ENCODE measurements at places on chromosomes 13 and 19.

GRCh38 chr19:10142701-10143375 is 23.1 kb upstream of the EIF3G start:
- peak; percentile 36 for DNase-seq

GRCh38 chr13:80126389-80127068 is 214.4 kb downstream of the SPRY2 start:
- no peak for DNase-seq

GRCh38 chr13:44252938-44253337 is 120.7 kb upstream of the SERP2 start:
- no peak for DNase-seq

DNA sequence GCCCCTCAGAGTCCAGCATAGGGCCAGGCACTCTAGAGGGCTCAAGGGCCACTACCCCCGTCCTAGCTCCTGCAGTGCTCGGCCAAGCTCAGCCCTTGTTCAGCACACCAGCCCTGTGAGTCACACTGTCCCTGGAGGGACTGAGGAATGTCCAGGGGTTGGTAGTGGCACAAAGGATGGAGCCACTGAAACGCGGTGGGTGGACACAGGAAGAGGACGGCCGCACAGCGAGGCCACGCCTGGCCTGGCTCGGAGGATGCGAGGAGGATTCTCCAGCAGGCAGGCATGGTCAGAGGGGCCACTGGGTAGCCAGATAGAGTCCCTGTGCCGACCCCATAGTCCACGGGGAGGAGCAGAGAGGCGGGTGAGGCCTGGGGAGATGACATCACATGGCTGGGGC is 45.7 kb downstream of the C1QTNF9 start:
- DNase-seq = no peak

- DNase-seq = no peak
Observed at GRCh38 chr13:50585674-50586413, 257.6 kb downstream of the DLEU7 start.

- DNase-seq = no peak
Observed at GRCh38 chr13:109483284-109483683, 303.1 kb downstream of the IRS2 start.

DNA sequence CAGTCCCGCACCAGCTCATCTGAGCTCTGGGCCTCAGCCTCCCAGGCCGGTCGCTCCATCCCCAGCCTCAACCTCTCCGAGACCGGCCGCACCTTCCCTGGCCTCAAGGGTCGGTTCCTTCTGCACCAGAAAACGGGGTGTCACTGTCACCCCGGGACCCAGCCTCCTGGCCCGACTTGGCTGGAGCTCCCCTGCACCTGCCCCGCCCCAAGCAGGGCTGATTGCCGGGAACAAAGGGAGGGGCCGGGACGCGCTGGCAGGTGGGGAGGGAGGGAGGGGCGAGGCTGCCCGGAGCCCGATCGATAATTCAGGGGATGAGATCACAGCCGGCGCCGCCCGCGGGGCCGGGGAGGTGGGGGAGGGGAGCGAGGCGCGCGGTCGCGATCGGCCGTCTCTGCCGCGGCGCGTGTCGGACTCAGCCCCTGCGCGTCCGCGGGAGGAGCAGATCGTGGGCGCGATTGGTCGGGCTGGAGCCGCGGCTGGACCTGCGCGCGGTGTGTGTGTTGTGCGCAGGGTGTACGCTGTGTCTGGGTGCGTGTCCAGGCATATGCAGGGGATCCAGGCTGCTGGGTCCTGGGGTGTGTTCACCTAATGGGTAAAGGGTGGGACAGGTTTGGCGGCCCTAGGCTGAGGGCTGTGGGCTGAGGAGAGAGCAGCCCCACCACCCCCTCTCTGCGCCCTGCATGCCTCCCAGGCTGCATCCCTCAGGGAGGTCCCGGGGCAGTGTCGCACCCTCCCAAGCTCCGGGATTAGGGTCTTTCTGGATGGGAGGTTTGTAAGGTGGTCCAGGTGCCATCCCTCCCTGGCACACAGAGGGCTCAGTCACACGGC is 1.1 kb upstream of the SHC2 start:
- DNase-seq = no peak

DNA sequence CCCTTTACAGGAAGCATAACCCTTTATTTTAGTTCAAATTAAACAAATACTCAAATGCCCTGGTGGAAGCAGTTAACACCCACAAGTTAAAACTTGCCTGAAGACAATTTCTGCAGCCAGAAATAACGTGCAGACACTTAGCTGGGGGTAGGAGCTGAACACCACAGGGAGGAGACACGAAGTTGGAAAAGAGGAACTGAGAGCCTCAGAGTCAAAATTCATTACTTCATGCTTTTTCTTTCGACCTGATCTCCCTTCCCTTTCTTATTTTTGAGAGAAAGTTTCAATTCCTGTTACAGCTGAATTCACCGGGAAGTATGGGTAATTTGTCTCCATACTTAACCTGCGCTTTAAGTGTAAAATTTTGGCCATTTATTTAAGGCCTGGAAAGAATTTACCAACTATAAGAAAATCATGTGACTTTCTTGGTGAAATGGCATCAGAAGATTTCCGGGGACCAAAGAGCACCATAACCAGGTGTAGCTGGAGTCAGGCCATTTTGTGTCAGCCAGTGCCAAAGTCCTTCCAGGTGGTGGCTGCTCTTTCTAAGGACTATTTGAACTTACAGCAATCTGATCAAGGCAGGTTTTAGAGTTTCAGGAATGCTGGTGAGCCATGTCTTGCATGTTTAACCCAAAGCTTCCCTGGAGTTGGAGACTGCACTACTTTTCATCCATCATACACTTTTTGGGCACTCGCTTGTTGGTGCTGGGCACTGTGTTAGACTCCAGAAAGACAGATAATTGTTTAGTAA is 46.5 kb upstream of the RCBTB2 start:
- no peak for DNase-seq

DNA sequence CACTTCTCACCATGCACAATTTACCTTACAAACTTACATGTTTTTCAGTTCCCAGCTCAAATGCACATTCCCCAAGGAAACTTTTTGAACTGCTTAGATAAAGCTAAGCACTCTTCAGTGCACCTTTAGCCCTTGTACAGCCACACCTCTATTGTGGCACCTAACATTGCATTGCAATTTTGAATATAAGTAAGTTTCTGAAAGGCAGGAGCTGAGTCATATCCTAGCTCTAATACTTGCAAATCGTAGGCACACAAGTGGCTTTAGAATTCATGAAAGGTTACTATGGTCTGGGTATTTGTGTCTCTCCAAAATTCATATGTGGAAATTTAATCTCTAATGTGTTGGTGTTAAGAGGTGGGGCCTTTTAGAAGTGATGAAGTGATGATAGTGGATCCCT is 4.9 kb upstream of the ESD start:
- no peak for DNase-seq

DNA sequence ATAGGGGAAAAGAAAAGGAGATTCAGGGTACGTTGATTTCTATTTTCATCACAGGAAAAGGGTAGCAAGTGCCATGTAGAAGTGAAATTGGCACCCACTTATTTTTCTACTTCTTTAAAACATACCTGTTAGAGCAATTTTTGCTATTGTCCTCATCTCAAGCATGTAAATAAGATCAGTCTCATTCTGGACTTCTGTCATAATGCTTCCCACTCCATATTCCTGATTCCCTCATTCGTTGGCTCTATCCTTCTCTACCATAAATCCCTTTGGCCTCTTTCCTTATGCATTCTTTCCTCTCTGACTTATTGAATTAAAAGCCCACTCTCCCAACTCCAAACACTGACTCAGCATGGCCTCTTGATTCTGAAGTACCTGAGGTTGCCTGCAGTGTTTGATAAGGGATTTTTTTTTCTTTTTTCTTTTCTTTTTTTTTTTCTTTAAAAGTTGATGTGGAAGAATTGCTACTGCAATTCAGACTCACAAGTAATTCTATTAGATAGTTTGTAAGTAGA is 465.7 kb downstream of the SLITRK6 start:
- DNase-seq = no peak

- DNase-seq = no peak
Observed at GRCh38 chr19:6997679-6998445, 23.4 kb downstream of the MBD3L2B start.

DNA sequence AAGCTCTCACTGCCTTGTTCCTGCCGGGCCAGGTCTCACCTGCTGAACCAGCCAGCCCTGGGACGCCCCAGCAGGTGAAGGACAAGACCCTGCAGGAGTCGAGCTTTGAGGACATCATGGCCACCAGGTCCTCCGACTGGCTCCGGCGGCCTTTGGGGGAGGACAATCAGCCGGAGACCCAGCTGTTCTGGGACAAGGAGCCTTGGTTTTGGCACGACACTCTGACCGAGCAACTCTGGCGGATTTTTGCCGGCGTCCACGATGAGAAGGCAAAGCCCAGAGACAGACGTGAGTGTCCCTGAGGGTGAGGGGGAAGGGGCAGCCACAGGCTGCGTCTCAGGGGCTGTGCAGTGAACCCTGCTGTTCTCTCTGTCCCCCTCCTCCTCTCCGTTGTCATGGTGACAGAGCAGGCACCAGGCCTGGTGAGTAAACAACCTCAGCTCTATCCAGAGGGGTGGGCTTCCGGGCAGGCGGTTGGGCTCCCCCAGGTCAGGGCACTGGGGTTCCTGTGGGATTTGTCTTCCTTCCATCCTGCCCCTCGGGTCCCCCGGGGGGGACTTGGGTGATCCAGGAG is 9.7 kb downstream of the TLE6 start:
- DNase-seq = no peak

GRCh38 chr19:10646456-10647159 is 7.5 kb upstream of the ILF3 start:
- DNase-seq = no peak

GRCh38 chr13:27728271-27728670 is 64.0 kb upstream of the GSX1 start:
- DNase-seq = no peak

GRCh38 chr13:29165840-29166239 is 345.7 kb downstream of the MTUS2 start:
- no peak for DNase-seq

GRCh38 chr13:32426990-32427851 is 709 bp downstream of the N4BP2L1 start:
- DNase-seq = peak; percentile 47

DNA sequence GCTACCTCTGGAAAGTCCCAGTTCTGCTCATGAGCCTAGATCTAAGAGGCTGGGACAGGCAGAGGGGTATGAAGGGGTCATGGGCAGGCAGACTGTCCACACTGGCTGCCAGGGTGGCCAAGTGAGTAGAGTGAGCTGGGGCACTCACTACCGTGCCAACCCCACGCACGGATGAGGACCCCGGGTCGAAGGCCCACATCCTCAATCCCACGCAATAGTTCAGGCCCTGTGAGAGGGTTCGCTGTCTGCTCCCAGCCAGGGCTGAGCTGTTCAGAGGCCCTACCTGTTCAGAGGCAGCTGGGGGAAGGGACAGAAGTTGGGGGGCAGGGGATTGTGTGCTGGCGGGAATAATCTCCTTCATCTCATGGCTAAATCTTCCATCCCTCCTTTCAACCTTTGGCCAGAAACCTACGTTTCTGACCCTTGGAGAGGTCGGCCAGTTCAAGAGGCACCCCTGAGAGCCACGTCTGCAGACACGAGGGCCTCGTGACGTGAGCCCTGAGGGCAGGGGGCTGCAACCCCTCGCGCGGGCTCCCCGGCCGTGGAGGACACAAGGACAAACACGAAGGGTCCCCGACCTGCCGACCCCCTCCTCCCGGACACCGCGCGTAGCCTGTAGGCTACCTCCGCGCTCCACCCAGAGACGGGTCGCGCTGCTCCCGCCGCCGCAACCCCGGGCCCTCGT is 1.0 kb upstream of the RPS5 start:
- no peak for DNase-seq

- no peak for DNase-seq
Observed at GRCh38 chr19:8089664-8090601, 37.4 kb downstream of the CCL25 start.

DNA sequence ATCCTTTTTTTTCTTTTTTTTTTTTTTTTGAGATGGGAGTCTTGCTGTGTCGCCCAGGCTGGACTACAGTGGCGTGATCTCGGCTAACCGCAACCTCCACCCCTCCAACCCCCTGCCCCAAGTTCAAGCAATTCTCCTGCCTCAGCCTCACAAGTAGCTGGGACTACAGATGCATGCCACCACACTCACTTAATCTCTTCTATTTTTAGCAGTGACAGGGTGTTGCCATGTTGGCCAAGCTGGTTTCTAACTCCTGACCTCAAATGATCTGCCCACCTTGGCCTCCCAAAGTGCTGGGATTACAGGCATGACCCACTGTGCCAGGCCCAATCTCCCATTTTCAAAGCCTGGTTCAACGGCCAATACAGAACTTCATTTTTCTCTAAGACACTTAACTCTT is 9.1 kb downstream of the FOXO1 start:
- DNase-seq = no peak

- DNase-seq = no peak
Observed at GRCh38 chr13:100129605-100130004, 40.7 kb downstream of the PCCA start.

GRCh38 chr13:28606466-28606865 is 52.5 kb upstream of the POMP start:
- no peak for DNase-seq

- DNase-seq = no peak
Observed at GRCh38 chr13:42305503-42305902, 33.6 kb downstream of the AKAP11 start.

DNA sequence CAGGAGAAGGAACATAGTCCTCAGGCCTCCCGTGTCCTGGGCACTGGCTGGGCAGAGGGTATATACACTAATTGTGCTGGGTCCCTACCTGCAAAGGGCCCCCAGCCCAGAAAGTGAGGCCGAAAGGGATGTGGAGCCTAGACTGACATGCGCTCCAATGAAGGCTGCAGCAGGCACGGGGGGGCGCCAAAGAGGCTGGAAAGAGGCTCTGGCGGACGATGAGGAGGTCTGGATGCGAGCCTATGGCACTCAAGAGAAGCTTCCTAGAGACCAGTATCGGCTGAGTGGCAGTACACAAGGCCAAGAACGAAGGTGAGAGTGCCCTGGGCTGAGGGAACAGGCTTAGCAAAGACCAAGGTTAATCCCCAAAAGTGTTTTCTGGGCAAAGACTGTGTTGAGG is 16.6 kb downstream of the VRK3 start:
- no peak for DNase-seq

GRCh38 chr13:51684076-51684475 is 99.8 kb downstream of the WDFY2 start:
- DNase-seq = no peak

DNA sequence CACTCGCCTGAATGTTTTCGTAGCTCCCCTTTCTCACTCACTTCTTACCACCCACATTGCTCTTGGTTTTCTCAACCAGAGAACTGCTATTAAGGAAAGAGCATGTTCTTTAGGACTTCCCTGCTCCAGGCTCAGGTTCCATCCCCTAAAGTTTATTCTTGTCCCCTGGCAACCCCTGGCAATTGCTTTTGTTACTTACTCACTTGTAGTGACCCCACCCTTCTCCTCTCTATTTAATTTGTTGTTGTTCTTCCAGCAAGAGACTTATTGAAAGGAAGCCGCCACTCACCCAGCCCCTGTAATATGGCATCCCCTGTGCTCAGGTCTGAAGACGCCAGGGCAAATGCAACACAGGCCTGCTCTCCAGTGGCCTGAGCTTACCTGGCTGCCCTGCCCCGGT is 233.7 kb upstream of the SOX21 start:
- DNase-seq = no peak

GRCh38 chr19:3986260-3987041 is 1.2 kb upstream of the EEF2 start:
- no peak for DNase-seq

- no peak for DNase-seq
Observed at GRCh38 chr19:16794456-16795441, 34.4 kb upstream of the SIN3B start.

GRCh38 chr19:4035582-4035981 is 28.0 kb downstream of the PIAS4 start:
- no peak for DNase-seq

GRCh38 chr13:77291774-77292173 is 35.1 kb downstream of the MYCBP2 start:
- DNase-seq = no peak

- DNase-seq = no peak
Observed at GRCh38 chr13:84332346-84332745, 450.1 kb upstream of the SLITRK1 start.

GRCh38 chr13:73231471-73231870 is 172.7 kb downstream of the KLF5 start:
- no peak for DNase-seq
